AG08395 (cell line): ENCODE measurements at places on chromosomes 12 and 14.
A peak's percentile ranks its signal among the peaks of the same experiment; 100 is the strongest.

DNA sequence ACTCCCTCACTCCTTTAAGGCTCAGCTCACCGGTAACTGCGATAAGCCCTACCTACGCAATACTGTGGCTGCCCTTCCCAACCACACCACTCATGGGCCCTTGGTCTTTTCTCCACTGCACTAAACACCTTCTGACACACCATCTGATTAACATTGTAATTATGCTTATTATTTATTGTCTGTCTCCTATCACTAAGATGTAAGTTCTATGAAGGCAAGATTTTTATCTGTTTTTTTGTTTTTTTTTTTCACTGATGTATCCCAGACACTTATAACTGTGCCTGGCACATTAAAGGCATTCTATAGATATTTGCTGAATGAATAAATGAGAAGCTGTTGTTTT is 34.2 kb upstream of the PYGL start:
- no peak for DNase-seq

DNA sequence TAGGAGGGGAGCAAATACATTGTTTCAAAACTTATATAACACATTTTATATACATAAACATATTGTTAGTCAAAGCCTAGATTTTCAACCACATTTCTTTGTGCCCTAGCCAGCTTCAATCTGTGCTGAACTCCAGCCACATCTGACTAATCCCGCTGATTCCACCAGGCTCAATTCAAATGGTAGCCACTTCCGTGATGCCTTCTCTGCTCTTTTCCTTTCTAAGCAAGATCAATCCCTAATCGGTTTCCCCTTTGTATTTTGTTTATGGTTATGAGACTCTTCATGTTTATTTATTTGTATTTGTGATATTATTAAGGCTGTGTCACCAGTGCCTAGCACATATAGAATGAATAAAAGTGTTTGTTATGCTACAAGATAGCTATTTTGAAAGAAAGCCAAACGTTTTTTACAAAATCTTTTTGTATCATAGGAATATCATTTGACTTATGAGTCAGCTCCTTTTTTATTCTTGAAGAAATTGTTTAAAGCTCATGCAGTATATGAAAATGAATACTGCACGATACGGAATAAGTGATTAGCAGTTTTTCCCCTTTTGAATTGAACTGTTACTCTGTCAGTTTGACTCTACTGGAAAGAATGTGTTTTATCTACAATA is 110.2 kb downstream of the PLEKHA5 start:
- no peak for DNase-seq

DNA sequence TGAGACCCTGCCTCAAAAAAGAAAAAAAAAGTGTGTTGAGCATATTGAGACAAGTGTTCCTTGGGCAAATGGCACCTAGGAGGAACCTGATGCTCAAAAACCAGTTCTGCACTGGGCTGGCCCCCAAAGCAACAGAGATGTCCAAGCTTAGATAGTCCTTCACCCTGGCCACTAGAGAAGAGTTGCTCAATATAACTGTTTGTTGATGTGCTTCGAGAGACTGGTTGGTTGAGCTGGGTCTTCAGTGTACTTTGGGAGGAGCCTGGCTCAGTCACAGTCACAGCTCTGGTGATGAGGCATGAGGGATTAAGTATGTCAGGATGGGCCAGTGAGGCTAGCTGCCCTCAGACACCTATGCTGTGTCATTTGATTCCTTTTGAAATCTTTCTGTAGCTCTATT is 38.0 kb downstream of the SLC2A14 start:
- DNase-seq = no peak

- DNase-seq = no peak
Observed at GRCh38 chr12:3019005-3019680, 58.0 kb upstream of the TSPAN9 start.

- no peak for DNase-seq
Observed at GRCh38 chr14:60665177-60665550, 15.9 kb upstream of the SIX1 start.

- DNase-seq = no peak
Observed at GRCh38 chr12:123696207-123696606, 15.9 kb upstream of the ATP6V0A2 start.

- no peak for DNase-seq
Observed at GRCh38 chr12:63037746-63038712, 103.1 kb upstream of the PPM1H start.

- peak; percentile 64 for DNase-seq
Observed at GRCh38 chr12:85836197-85837090, at the start of gene RASSF9. RASSF9 (minus strand) TSS chr12:85836409; CDS start chr12:85836201, 208 bp downstream.

DNA sequence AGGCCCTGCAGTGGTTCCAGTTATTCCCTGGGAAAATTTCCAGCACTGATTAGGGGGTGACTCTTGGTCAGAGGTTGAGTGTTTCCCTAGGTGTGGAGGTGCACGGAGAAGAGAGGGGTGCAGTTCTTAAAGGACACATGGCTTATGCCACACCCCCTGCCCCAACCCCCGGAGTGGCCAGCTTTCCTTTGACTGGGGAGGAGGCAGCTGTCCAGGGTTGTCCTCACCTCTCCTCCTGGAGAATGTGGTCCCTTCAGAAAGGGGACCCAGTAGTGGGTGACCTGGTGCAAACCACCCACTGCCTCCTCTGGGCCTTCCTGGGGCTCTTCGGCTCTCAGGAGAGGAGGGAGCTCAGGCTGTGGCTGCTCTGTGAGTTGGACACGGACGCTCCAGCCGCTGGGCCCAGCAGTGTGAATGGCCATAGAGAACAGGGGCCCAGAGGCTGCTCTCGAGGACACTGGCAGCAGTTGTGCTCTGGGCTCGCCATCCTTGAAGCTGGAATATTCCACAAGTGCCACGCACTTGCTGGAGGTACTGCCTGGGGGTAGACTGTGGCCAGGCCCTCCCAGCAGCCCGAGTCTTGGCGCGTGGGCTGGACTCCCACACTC is 13.6 kb downstream of the PACS2 start:
- DNase-seq = no peak

DNA sequence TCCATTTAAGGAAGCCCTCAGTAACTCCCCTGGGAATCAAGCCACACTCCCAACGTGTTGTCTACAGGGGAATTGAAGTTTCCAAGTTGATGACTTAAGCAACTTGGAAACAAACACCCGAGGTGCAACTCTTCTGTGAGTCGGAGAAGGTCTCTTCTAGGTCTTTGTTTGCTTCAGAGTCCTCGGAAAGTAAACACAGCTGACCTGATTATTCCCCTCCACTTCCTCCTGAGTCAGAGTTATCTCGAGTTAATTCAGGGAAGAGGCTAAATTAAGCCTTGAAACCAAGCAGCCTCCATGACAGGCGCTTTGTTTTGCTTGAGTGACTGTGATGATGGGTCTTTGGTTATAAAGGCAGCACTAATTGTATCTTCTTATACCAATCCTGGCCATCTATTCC is 41.8 kb downstream of the TUNAR start:
- no peak for DNase-seq

- no peak for DNase-seq
Observed at GRCh38 chr14:89186856-89187376, 230.1 kb downstream of the FOXN3 start.

GRCh38 chr12:127539226-127539858 is 727.6 kb upstream of the TMEM132C start:
- no peak for DNase-seq

- no peak for DNase-seq
Observed at GRCh38 chr14:61268812-61269211, 12.3 kb downstream of the TMEM30B start.

GRCh38 chr12:131599190-131600159 is 111.4 kb upstream of the SFSWAP start:
- no peak for DNase-seq

DNA sequence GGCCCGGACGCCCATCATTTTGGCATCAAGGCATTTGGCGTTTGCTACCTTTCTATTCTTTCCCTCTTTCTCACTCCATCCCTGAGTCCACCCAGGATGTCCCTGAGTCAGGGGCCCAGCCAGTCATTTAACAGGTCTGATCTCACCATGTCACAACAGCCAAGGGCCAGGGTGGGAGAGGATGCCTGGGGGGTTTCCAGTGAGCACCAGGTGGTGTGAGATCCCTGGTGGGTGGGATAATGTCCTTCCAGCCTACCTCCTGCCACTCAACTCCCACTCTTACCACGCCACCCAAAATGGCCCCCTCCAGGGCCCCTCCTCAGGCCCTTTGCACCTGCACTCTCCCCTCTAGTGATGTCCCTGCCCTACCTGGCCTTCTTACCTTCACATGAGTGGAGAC is 310.8 kb downstream of the BCL11B start:
- no peak for DNase-seq

GRCh38 chr12:11812586-11813437 is 163.3 kb downstream of the ETV6 start:
- peak; percentile 29 for DNase-seq

DNA sequence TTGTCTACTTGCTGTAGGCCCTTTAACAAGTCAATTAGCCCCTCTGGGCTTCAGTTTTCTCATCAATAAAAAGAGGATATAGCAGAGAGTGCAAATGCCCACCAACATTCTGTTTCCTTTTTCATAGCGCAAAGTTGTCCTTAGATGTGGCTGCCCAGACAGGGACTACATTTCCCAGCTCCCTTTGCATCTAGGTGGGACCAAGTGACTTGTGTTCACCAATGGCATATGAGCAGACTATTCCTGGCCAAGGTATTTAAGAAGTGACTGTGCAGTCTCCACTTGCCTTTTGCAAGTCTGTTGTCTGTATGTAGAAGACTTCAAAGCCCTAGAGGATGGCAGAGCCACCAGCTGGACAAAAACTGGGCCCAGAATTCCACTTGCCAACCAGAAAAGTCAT is 59.7 kb downstream of the DAO start:
- no peak for DNase-seq

- DNase-seq = no peak
Observed at GRCh38 chr14:104359969-104360442, 219.6 kb upstream of the C14orf180 start.

- no peak for DNase-seq
Observed at GRCh38 chr14:29503903-29504302, 423.7 kb downstream of the PRKD1 start.

DNA sequence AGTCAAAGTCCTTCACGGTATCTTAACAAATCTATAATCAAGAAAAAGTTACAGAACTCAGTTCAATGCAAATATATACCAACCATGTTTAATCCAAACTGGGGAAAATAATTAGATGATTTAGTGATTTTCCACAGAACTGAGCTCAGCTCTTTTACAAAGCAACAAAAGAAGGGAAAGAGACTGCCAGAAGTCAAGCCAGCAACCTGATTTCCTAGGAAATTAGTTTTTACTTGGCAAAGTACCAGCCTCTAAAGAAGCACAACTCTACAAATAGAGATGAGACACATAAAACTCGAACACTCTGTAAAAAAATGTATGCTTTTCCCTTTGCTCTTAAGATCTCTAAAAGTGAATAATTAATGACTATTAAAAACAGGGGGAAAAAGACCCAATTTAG is 19.4 kb downstream of the NUMB start:
- DNase-seq = no peak

- DNase-seq = no peak
Observed at GRCh38 chr14:56338674-56339073, 220.5 kb downstream of the PELI2 start.

DNA sequence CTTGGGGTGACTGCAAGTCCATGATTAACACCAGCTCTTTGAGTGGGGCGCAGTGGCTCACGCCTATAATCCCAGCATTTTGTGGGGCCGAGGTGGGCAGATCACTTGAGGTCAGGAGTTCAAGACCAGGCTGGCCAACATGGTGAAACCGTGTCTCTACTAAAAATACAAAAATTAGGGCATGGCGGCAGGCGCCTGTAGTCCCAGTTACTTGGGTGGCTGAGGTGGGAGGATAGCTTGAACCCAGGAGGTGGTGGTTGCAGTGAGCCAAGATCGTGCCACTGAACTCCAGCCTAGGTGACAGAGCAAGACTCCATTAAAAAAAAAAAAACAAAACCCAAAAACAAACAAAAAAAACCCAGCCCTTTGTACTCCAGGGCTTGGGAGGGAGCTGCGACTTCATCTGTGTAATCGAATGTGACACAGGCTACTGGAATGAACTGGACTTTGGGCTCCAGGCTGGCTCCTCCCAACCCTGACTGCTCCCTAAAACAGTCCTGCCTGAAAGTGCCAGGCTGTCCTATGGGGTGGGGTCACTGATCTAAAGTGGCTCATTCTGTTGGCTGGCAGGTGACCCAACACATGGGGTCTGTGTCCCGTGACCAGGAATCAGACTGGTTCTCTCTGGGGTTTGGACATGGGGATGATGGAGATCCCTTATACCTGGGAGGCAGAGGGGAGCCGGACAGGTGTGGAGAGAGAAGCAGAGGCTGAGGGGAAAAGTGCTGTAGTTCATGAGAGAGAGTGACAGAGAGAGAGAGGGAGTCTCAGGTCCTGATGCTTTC is 9.3 kb upstream of the C12orf43 start:
- no peak for DNase-seq
